ENCODE measurements at places on chromosomes 13 and 19. TPM values are rescaled to one million over a fixed set of nuclear protein-coding genes. Genes with fewer than 3 reads are reported as not detected.

SH2D3A gene
- total RNA-seq: 43.9 TPM

PABPC3 gene
- 0.60 TPM for total RNA-seq

PRSS57 gene
- total RNA-seq: not detected

CGB2 gene
- total RNA-seq: not detected

POLR1D gene
- total RNA-seq: 152 TPM

PLK5 gene
- total RNA-seq: not detected

FFAR2 gene
- total RNA-seq: not detected

C19orf81 gene
- total RNA-seq: not detected

CYSLTR2 gene
- 4.1 TPM for total RNA-seq

LILRB5 gene
- not detected for total RNA-seq

MBD3L3 gene
- total RNA-seq: not detected

All from activated naive CD4-positive, alpha-beta T cell treated with anti-CD3 and anti-CD28 coated beads, Interleukin-2, amount 10 ng/mL, durations not matched to agents 5 hours and 36 hours (primary cell).